ENCODE measurements at places on chromosomes 7 and 10. TPM values are rescaled to one million over a fixed set of nuclear protein-coding genes. Genes with fewer than 3 reads are reported as not detected.

PNLIP gene
- total RNA-seq, result 0.18 TPM

YAE1 gene
- total RNA-seq, result 32.1 TPM

GARS1 gene
- total RNA-seq, result 45.8 TPM

RHOBTB1 gene
- 31.9 TPM for total RNA-seq

NRF1 gene
- total RNA-seq, result 10.0 TPM

ANTXRL gene
- not detected for total RNA-seq

NUB1 gene
- total RNA-seq, result 25.6 TPM

MACC1 gene
- total RNA-seq, result 0.09 TPM

PLEKHS1 gene
- total RNA-seq, result 0.04 TPM

NACAD gene
- 2.3 TPM for total RNA-seq

CDCA7L gene
- 18.9 TPM for total RNA-seq

NEUROG3 gene
- total RNA-seq, result not detected

ASZ1 gene
- total RNA-seq, result not detected

CCSER2 gene
- total RNA-seq, result 44.1 TPM

PTPN12 gene
- total RNA-seq, result 34.9 TPM

RNF148 gene
- total RNA-seq, result 0.44 TPM

EGR2 gene
- total RNA-seq, result 1.5 TPM

CPN1 gene
- total RNA-seq, result 0.09 TPM

ZNF467 gene
- 3.0 TPM for total RNA-seq

C10orf71 gene
- 10.8 TPM for total RNA-seq

CPVL gene
- total RNA-seq, result 24.8 TPM

DYNC1I1 gene
- total RNA-seq, result 0.53 TPM

FAM241B gene
- 0.18 TPM for total RNA-seq

DNA2 gene
- total RNA-seq, result 9.0 TPM

SH2B2 gene
- 4.4 TPM for total RNA-seq

NUTM2B gene
- total RNA-seq, result 0.75 TPM

FAS gene
- total RNA-seq, result 7.2 TPM

NME8 gene
- total RNA-seq, result 0.22 TPM

MSMB gene
- not detected for total RNA-seq

NEUROD6 gene
- total RNA-seq, result 0.04 TPM

IFIT2 gene
- total RNA-seq, result 6.4 TPM

LIPK gene
- total RNA-seq, result not detected

PHYHIPL gene
- 0.31 TPM for total RNA-seq

GSTO2 gene
- total RNA-seq, result 0.89 TPM

ASB13 gene
- 8.0 TPM for total RNA-seq

NKX2-3 gene
- total RNA-seq, result 0.62 TPM

FEZF1 gene
- not detected for total RNA-seq

BMPER gene
- 6.7 TPM for total RNA-seq
